WTC11 (cell line): ENCODE measurements at places on chromosomes 5 and 9. TPM values are rescaled to one million over a fixed set of nuclear protein-coding genes. Genes with fewer than 3 reads are reported as not detected.

- DNase-seq: no peak
Measured at GRCh38 chr9:36218011-36218410, 27.3 kb downstream of the CLTA start.

ELAVL2 gene
- total RNA-seq: 22.8 to 35.9 TPM (median 26.7 TPM) in 3 replicates

DNA sequence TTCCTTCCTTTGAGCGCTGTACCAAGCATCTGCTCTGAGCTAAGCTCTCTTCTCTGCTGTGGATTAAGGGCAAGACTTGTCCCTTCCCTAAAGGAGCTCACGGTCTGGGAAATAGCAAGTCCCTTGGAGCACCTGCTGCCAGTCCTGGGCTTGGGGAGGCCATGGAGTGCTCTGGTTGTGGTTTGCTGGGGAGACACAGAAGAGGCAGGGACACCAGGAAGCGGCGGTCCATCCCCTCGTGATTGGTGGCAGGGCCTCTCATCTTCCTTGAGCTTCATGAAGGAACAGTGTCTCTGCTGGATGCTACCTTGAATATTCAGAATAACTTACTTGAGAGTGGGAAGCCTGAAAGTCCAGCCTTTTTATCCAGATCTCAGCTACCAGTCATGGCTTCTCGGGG lies 35.3 kb downstream of the COL5A1 start:
- DNase-seq: no peak

- no peak for DNase-seq
Measured at GRCh38 chr5:57209316-57210040, 35.6 kb downstream of the GPBP1 start.

DNA sequence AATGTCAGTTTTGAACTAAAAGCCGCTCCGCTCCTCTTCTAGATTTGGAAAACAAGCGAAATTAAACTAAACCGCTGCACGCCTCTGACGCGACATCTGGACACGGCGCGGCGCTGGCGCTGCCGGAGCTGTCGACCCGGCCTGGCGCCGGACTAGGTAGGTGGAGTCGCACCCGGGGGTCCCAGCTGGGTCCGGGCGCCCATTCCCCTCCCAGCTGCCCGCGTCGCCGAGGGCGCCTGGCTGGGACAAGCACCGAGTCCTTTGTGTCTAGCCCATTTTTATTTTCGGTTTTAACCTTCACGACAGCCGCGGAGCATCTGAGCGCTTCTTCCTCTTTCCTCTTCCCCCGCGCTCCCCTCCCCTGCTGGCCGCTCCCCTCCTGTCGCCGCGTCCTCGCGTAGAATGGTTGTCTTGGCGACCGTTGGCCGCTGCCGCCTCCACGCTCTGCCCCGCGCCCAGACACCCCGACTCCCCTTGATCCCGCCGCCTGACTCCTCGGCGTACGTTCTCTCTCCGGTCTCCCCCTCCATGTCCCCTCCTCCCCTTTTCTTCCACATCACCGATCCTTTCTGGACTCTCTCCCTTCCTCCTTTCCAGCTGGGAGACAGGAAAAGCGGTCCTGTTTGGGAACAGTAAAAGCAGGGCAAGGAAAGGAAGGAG lies 545 bp downstream of the CDKN2B-AS1 start:
- peak; percentile 79 for DNase-seq

- no peak for DNase-seq
Measured at GRCh38 chr9:4755026-4755609, 14.1 kb upstream of the AK3 start.

DNA sequence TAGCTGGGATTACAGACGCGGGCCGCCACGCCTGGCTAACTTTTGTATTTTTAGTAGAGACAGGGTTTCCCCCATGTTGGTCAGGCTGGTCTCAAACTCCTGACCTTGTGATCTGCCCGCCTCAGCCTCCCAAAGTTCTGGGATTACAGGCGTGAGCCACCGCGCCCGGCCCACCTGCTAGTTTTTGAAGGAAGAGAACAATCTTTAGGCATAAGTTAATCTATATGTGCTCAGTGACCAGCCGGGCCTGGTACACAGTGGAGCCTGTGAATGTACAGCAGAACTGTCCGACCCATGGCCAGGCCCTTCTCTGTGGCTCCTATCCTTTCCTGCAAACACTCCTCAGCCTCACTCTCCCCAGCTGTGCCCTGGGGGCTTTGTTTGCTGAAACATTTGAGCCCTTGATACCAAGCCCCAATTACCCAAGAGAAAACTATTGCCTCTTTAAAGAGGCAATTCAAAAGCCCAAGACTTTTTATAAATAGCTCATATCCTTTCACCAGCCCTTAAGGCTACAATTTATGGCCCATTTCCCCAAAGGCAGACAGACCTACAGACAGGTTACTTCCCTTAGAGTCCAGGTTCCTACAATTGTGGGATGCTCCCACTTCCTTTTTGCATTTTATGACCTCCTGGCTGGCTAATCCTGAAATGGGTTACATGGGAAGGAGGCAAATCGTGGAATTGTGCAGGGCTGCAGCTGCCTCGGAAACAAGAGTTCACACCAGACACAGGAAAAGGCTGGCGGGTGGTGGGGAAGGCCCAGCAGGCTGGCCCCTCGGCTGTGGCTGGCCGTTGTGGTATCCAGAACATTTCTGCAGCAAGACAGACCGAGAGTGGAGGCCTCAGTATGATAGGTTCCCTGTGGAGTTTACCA lies 37.5 kb downstream of the SPRY4 start:
- DNase-seq: no peak

SPINK4 gene
- not detected in 3 replicates for total RNA-seq

GRCh38 chr9:86672301-86672700 lies 275.0 kb downstream of the GAS1 start:
- DNase-seq: no peak
